Inflammatory macrophage (primary cell): ENCODE measurements at places on chromosomes 12 and 14.

DNA sequence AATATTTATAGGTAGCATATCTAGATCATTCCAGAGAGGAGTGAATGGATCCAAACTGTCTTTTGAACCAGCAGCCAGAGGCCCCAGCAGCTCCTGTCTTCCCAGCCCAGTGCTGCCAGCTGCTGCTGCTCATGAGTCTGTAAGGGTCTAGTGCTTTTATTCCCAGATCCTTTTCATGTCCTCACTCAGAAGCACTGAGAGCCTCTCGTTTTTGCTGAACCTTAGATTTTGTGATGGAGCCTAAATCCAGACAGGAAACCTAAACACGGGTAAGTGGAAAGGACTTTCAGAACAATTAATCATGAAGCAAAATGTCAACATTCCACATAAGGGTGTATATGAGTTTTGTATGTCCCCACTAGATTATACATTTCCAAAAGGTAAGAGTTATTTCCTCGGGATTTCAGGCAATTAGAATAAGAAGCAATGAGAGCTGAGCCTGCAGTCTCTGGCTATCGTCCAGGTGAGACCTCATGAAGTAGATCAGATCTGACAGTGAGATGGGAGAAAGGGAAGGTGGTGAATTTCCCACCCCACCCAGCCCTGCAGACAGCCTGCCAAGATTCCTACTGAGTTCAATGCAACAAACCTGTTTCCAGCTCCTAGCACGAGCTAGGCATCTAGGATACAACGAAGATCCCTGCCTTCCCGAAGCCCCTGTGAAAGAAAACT is 84.4 kb downstream of the NINJ2 start:
- no peak for DNase-seq

GRCh38 chr12:121678716-121679300 is 9.4 kb upstream of the MORN3 start:
- no peak for DNase-seq

GRCh38 chr12:75628511-75628910 is 117.1 kb upstream of the KRR1 start:
- no peak for DNase-seq

DNA sequence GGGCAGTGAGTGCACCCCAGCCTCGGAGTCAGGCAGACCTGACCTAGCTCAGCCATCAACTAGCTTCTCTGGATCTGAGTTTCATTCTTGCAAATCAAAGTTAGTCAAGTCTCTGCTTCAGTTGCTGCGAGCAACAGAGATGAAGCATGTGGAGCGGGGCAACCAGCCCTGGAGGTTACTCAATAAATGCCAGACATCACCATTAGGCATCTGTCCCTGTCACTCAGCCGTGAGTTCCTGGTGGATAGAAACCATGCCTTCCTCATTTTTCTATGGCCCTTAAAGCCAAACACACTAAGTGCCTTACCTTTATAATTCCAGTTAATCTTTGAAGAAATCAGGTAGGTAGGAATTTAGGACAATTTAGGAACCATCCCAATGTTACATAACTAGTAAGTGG is 19.3 kb downstream of the RFX4 start:
- no peak for DNase-seq

DNA sequence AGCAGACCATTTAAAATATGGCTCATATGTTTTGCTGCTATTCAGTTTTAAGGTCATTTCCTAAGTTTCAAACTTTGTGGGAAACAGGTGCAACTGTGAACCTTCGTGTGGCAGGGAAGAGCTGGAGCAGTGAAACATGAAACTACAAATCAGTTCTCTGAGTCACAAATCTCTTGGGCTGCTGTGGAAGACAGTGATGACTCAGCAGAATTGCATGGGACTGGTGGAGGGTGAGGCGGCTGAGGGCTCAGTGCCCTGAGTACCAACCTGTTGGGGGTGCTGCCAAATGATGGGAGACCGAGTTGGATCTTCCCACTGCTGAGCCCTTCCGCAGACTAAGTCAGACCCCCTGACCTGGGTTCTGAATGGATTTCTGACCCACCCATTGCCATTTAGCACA is 8.4 kb upstream of the CALM1 start:
- DNase-seq: no peak

- DNase-seq: no peak
Observed at GRCh38 chr12:96153131-96153725, 40.9 kb upstream of the ELK3 start.

DNA sequence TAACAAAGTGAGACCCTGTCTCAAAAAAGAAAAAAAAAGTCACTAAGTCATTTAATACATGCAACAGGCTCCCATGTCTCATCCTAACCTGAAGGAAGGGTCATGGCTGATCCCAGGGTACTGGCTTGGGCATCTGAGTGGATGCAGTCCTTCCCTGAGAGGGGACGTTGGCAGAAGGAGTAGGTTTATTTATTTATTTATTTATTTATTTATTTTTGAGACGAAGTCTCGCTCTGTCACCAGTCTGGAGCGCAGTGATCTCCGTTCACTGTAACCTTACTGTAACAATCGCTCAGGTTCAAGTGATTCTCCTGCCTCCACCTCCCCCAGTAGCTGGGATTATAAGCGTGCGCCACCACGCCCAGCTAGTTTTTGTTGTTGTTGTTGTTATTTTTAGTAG is 7.2 kb upstream of the CALCOCO1 start:
- no peak for DNase-seq

DNA sequence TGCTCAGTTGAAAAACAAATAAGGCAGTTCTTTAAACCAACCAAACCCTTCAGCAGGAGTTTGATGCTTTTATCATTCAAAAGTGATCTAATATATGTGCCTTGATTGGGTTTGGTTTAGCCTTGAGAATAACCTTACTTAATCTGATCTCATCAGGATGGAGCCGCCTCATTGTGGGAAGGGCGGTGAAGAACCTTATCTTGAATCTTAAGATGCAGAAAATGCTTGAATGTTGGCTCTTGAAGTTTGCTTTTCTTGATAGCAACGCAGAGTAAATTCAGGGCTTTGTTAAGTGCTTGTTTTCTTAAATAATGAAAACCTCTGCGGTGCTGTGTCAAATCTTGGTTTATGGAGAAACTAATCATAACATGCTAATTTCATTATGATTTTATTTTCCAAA is 138.2 kb downstream of the MON2 start:
- DNase-seq: peak; percentile 3

- peak; percentile 36 for DNase-seq
Observed at GRCh38 chr14:28294834-28295440, 471.6 kb upstream of the FOXG1 start.

- no peak for DNase-seq
Observed at GRCh38 chr12:116538076-116538591, 21.0 kb upstream of the MAP1LC3B2 start.

DNA sequence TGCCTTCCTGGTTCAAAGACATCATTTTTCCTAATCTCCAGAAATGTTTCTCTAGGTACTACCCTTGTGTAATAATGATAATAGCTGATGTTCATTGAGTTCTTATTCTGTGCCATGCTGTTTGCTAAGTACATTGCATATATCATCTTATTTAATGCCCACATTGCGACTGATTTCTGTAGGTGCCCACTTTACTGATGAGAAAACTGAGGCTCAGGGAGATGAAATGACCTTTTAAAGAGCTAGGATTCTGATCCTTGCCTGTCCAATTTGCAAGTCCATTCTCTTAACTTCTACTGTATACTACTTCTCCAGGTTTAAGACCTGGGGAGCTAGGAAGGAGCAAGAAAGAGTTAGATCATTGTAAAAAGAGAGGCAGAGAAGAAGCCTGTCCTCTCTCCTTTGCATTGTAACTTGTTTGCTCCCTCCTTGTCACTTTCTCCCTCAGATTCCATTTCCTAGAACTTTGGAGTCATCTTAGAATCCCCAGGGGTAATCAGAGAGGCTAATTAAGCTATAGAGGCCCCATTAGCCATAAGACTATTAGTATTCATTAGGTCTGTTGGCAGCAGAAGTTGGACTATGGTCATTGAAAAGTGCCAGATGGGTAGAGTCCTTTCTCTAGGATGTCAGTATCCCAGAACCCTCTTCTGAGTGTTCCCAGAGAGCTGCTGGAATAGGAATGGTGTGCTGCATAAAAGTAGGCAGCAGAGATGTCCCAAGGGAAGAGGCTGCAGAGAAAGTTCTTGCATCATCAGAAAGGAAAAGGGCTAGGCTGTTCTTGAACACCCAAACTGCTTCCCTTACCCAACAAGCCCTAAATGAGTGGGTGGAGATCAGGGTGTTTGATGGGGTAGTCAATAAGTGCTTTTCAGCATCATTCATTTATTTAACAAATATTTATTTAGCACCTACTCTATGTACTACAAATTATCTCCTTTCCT is 3.1 kb downstream of the DGKA start:
- no peak for DNase-seq

GRCh38 chr12:72346363-72346944 is 74.3 kb downstream of the TRHDE start:
- DNase-seq: peak; percentile 54

DNA sequence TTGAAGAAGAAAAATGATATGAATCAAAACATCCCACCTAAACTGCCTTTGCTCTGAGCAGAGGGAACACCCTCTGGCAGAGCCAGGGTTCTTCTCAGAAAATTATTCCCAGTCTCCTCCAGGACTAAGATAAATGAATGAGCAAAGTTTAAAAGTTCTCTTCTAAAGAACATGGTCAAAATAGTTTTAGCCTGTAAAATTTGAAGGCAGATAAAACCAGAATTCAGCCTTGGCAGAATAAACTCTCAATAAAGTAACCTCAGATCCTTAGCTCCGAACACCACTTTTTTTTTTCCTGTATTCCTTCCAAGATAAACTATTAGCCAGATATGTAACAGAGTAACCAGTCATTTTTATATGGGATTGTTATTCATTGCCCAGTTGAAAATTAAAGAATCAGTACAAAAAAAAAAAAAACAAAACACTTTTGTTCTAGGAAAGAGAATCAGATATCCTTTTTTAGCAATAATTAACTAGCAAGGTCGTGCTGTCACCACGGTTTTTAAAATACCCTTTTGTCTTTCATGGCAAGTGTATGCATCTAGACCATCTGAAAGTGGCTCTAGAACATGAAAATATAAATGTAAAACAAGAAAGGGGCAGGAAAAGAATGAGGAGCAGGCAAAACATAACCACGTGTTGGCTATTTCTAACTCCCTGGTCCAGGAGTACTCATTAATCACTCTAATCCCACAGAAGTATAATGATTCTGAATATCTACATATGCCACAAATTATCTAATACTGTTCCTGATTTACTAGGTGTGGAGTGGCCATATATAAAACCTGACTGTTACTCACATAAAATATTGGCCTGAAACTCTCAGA is 60.8 kb downstream of the CAPZA3 start:
- DNase-seq: no peak

DNA sequence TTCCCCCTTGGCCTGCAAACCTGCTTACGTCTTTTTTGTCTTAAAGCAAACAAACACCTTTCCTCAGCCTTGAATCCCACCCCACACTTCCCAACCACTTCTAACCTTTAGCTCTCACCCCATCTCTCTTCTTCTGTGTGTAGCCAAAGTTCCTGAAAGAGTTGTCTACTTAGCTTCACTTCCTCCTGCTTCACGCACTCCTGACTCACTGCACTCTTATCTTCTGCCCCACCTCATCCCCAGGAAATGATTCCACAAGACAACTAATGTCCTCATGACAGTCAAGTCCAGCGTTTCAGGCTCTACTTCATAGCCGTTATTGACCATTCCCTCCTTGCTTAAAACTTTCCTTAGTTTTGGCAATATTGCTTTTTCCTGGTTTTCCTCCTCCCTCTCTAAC is 22.4 kb downstream of the EIF2B2 start:
- DNase-seq: peak; percentile 60

DNA sequence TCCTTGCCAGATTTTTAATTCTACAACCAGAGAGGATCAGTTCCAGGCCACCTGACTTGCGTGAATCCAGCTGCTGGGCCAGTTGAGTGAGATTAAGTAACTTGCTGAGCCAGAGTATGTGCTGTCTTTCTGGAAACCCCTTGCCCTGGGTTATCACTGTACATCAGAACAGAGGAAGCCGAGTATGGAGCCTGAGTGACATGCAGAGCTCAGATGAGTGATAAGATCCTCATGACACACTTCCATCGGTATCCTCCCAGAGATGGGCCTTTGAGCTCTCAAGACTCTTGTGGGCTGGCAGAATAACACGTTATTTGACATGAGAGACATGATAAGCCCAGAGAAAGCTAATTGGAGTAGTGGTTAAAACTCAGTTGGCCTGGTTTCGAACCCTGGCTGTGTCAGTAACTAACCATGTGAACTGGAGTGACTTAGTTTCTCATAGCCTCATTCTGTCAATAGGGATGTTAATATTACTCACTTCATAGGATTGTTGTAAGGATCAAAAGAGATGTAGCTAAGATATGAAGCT is 388.1 kb downstream of the ZFP36L1 start:
- DNase-seq: no peak

- no peak for DNase-seq
Observed at GRCh38 chr12:115444346-115444745, 760.4 kb upstream of the TBX3 start.

GRCh38 chr14:105485739-105486162 is 935 bp upstream of the CRIP1 start:
- no peak for DNase-seq

- no peak for DNase-seq
Observed at GRCh38 chr12:70070494-70071007, 172.7 kb upstream of the CNOT2 start.

DNA sequence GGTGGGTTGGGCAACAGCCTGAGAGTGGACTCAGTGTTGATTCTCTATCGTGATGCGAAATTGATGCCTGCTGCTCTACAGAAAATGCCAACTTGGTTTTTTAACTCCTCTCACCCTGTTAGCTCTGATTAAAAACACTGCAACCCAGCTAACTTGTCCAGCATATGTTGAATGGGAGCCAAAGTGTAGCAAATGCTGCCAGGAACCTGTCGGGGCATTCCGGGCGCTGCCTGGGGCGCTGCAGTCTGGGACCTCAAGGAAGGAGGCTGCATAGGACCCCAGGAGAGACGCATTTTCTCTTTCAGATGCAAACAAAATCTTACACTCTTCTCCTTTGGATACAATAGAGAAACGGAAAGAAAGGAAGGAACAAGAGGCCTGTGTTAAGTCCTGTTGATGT is 3.9 kb downstream of the B3GNT4 start:
- no peak for DNase-seq

DNA sequence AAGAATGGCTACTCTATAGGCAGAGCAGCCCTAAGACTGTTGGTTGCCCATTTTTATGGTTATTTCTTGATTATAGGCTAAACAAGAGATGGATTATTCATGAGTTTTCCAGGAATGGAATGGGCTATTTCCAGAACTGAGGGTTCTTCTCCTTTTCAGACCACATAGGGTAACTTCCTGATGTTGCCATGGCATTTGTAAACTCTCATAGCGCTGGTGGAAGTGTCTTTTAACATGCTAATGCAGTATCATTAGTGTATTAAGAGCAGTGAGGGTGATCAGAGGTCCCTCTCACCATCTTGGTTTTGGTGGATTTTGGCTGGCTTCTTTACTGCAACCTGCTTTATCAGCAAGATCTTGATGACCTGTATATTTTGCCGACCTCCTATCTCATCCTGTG is 904.6 kb upstream of the FBXO33 start:
- DNase-seq: no peak

- no peak for DNase-seq
Observed at GRCh38 chr14:102027951-102028350, 58.9 kb downstream of the HSP90AA1 start.

DNA sequence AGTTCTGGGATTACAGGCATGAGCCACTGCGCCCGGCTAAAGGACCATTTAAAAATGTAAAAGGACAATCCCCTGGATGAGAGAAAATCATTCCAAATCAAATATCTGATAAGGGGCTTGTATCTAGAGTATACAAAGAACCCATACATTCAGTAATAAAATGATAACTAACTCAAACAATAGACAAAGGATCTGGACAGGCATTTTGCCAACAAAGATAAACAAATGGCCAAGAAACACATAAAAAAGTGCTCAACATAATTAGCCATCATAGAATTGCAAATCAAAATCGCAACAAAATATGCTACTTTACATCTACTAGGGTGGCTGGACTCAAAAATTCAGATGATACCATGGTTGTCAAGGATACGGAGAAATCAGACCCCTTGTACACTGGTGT is 8.5 kb upstream of the BICD1 start:
- no peak for DNase-seq
